ENCODE measurements at places on chromosomes 1 and 21. TPM values are rescaled to one million over a fixed set of nuclear protein-coding genes. Genes with fewer than 3 reads are reported as not detected.

- DNase-seq = no peak
Measured at GRCh38 chr1:198267056-198267455, 110.3 kb downstream of the NEK7 start.

DNA sequence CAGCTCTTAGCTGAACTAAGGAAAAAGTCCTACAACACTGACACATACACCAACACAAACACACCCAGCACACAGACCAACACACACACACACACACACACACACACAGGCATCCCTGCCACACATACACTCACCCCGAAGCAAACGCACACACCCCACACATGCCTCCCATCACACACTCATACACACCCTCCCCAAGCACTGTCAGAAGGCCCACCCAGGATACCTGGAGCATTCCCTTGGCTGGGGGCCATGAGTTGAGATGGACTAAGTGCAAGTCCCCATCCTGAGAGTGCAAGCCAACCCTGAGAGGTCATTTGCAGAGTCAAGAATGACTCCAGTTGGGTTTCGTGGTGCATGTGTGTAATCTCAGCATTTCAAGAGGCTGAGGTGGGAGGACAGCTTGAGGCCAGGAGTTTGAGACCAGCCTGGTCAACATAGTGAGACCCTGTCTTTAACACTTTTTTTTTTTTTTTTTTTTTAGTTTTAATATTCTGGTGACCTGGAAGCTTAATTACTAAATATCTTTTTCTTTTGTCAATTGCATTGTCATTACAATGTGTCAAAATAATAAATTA is 117.3 kb downstream of the RHOU start:
- no peak for DNase-seq

DNA sequence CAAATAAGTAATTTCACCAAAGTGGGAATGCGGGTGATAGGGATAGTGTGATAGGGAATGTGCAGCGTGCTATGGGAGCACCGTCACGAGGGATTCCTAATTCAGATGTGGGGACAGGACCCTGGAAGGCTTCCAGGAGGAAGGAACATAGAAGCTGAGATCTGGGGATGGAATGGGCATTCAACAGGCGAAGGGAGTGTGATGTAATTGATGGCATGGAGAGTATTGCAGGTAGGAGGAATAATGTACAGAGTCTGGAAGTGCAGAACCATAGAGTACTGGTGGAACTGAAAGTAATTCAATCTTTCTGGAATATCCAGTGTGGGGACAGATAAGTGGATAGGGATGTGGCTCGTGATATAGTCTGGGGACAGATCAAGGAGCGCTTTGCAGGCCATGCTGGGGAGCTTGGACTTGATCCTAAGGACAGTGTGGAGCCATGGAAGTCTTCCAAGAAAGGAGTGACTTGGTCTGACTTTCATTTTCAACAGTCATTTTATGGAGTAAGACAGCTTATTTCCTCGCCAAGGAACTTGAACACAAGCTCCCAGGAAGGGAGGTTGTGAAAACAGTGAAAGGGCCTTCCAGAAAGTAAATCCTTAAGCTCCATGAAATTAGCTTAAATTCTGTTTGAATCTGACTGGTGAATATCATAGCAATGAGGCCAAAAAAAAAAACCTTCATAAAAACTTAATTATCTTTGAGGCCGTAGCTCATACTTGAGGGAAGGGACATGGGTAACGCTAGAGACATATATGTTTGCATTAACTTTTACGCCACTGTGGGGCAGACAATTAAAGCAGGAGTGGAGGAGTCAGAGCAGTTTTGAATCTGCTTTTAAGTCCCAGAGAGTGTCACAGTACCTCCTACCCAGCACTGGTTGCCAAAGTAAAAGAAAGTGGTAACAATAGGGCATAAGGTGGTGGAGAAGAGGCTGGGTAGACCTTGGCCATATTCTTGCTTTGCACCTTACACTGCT is 55.8 kb downstream of the ROR1 start:
- no peak for DNase-seq

DNA sequence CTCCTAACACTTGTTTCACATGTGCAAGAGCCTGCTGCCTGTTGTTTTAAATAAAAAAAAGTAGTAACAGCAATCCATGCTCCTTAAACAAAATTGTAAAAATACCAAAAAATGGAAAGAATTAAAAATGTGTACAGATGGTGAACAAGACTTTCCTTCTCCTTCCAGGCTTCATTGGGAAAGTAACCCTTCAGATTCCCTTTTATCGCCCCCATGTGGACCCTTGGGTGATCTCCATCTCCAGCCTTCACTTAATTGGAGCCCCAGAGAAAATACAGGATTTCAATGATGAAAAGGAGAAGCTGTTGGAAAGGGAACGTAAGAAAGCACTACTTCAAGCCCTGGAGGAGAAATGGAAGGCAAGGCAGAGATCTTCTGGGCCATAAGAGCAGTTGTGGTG is 14.2 kb downstream of the VPS13D start:
- no peak for DNase-seq

DNA sequence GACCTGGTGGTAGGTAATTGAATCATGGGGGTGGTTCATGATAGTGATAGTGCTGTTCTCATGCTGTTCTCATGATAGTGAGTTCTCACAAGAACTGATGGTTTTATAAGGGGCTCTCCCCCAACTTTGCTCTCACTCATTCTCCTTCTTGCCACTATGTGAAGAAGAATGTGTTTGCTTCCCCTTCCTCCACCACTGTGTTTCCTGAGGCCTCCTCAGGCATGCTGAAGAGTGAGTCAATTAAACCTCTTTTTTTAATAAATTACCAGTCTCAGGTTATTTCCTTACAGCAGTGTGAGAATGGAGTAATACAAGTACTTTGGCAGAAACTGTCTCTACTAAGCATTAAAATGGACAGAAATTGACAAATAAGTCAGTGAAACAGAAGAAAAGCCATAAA is 21.6 kb downstream of the RAB3GAP2 start:
- no peak for DNase-seq

- no peak for DNase-seq
Measured at GRCh38 chr1:36513676-36514473, 31.2 kb upstream of the CSF3R start.

GRCh38 chr1:13996334-13996733 is 296.3 kb downstream of the PRDM2 start:
- no peak for DNase-seq

DNA sequence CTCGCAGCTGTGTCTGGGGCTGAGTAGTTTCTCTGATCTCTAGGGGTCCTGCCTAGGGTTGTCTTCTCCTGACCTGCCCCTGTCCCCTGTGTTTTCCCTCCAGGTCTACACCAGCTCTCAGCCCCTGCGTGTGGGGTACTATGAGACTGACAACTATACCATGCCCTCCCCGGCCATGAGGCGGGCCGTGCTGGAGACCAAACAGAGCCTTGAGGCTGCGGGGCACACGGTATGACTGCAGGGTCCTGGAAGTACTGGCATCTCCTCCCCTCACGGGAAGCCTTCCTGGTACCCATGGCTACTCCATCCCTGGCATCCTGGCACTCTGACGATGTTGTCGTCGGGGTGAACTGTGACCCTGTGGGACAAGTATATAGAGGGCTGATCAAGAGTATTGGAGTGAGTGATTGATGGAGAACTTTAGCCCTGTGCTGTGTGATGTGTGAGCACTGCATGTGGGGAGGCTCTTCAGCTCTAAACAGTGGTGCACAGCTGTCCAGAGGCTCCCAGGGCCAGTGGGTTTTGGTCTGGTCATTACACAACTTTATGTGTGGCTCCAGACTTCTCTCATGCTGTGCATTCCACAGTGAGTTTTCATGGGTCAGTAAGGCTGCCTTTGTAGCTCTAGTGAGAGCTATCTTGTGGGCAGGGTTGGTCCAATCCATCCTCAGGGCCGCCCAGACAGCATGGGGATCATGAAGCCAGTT is 14.4 kb downstream of the FAAH start:
- DNase-seq = no peak

GRCh38 chr21:41578716-41579115 is 70.8 kb upstream of the TMPRSS2 start:
- DNase-seq = no peak

The SLC22A15 gene
- polyA plus RNA-seq = not detected

The ZNF648 gene
- not detected for polyA plus RNA-seq

The KRTAP12-2 gene
- not detected for polyA plus RNA-seq

The CHIA gene
- not detected for polyA plus RNA-seq

The LRRC3 gene
- polyA plus RNA-seq = 0.14 TPM

The IL23R gene
- polyA plus RNA-seq = not detected

The LMX1A gene
- not detected for polyA plus RNA-seq

The DDR2 gene
- polyA plus RNA-seq = 194 TPM

The LRRIQ3 gene
- 1.1 TPM for polyA plus RNA-seq

Data from AG04450 (cell line).